ENCODE measurements at places on chromosomes 1 and 21. TPM values are rescaled to one million over a fixed set of nuclear protein-coding genes. Genes with fewer than 3 reads are reported as not detected.

GRCh38 chr1:166490437-166490991 lies 323.7 kb upstream of the FAM78B start:
- DNase-seq = no peak
- no peaks in the 10 kb centered on the region for H3K27me3 ChIP-seq
- H3K36me3 ChIP-seq = no peaks in the 10 kb centered on the region
- no peak overlapping the region for H3K4me3 ChIP-seq
- H3K27ac ChIP-seq = no peak overlapping the region
- H3K4me1 ChIP-seq = no peaks in the 10 kb centered on the region

The ENAH gene
- total RNA-seq = 42.3 TPM

DNA sequence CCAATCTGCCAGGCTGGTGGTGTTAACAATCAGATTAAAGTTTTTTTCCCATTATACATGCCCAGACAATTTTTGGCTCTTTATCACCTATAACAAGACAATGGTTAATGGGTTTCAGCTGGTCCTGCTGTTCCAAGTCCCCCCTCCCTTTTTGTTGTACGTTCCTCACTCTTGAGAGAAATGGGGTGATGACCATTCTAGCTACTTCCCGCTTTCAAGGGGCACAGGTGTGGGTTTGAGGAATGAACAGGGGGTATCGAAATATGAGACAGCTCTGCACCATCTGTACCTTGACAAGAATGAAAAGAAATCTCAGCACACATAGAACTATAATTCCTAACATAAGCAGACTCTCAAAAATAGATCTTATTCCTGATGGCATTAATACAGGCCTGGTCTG lies 326.8 kb downstream of the PTPRU start:
- no peaks in the 10 kb centered on the region for H3K36me3 ChIP-seq
- no peak overlapping the region for H3K4me3 ChIP-seq

DNA sequence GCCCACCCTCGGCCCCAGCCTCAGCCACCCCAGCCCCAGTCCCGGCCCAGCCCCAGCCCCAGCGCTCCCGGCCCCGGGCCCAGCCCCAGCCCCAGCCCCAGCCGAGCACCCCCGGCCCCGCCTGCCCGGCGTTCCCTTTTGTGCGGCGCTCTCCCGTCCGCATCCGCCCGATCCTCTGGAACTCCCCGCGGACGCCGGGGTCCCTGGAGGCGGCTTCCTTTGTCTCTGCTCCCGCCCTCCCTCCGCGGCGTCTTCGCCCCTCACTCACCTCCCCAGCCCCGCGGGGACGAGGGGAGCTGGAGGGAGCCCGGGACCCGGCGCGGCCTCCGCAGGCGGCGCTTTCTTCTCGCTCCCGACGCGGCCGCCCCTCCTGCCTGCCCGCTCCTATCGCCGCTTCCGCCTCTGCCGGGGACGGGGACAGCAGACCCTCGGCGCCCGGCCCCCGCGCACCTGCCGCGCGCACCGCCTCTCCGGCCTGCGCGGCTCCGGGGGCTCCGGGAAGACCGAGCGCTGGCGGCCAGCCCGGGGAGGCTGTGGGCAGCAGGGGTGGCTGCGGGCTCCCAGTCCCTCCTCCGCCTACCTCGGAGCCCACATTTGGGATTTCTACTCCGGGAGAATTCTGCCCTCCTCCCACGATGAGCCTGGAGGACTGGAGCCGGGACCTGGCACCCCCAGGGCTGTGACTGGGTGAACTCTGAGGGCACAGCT lies 14.0 kb downstream of the AGRN start:
- H3K36me3 ChIP-seq = no peaks in the 10 kb centered on the region
- no peak overlapping the region for H3K27ac ChIP-seq
- no peaks in the 10 kb centered on the region for H3K4me1 ChIP-seq
- H3K4me3 ChIP-seq = no peak overlapping the region
- H3K27me3 ChIP-seq = no peaks in the 10 kb centered on the region

DNA sequence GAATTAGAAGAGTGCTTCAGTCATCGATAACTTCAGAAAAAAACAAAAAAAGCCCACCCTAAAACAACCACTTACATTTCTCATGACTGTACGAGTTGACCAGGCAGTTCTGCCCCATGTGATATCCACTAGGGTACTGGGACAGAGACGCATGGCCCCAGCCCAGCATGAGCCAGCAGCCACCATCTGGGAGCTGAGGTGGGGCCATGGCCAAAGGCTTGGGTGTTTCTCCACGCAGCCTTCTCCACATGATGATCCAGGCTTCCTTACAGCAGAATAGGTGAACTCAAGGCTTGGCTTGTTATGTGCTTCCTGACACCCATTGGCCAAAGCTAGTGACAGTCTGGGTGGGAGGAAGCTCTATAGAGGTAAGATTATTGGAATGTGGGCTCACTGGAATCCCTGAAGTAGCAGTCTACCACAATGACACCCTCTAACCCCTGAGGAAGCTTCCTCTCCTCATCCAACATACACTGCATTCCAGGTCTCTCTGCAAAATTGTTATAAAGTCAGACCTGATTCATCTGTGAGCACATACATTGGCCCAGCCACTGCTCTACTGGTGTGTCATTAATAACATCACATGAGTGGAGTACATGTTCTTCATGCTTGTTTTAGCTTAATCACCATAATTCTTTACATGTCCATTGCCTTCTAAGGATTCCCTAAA lies 66.3 kb upstream of the NTPCR start:
- no peak overlapping the region for H3K4me3 ChIP-seq
- no peaks in the 10 kb centered on the region for H3K27me3 ChIP-seq
- DNase-seq = no peak
- no peak overlapping the region for H3K27ac ChIP-seq

The CYP4Z1 gene
- total RNA-seq = 0.22 TPM

The CBR3 gene
- 2.6 TPM for total RNA-seq

- no peak overlapping the region for H3K27ac ChIP-seq
- H3K4me3 ChIP-seq = no peak overlapping the region
- H3K36me3 ChIP-seq = no peaks in the 10 kb centered on the region
- no peak for DNase-seq
- H3K27me3 ChIP-seq = no peaks in the 10 kb centered on the region
- no peaks in the 10 kb centered on the region for H3K4me1 ChIP-seq
Observed at GRCh38 chr1:156571261-156571852, 1.0 kb downstream of the IQGAP3 start.

GRCh38 chr1:235147269-235147668 lies 13.8 kb downstream of the RBM34 start:
- H3K27ac ChIP-seq = no peak overlapping the region
- H3K4me3 ChIP-seq = no peak overlapping the region
- no peaks in the 10 kb centered on the region for H3K27me3 ChIP-seq

GRCh38 chr1:41171266-41171874 lies 70.7 kb downstream of the SCMH1 start:
- no peak overlapping the region for H3K27ac ChIP-seq
- H3K27me3 ChIP-seq = no peaks in the 10 kb centered on the region
- no peak for DNase-seq
- H3K4me3 ChIP-seq = no peak overlapping the region
- H3K4me1 ChIP-seq = peaks cover 2% of the 10 kb centered on the region

- peak; percentile 97 for DNase-seq
- no peaks in the 10 kb centered on the region for H3K27me3 ChIP-seq
- peak within 1 kb of the TSS; percentile 86 for H3K4me3 ChIP-seq
- no peaks in the 10 kb centered on the region for H3K4me1 ChIP-seq
- peak within 1 kb of the TSS; percentile 99 for H3K27ac ChIP-seq
Observed at GRCh38 chr1:91021686-91022517, at the start of gene ZNF644. Gene ZNF644 (minus strand): TSS chr1:91022035. CDS start chr1:90982353, 39,682 bp downstream.

DNA sequence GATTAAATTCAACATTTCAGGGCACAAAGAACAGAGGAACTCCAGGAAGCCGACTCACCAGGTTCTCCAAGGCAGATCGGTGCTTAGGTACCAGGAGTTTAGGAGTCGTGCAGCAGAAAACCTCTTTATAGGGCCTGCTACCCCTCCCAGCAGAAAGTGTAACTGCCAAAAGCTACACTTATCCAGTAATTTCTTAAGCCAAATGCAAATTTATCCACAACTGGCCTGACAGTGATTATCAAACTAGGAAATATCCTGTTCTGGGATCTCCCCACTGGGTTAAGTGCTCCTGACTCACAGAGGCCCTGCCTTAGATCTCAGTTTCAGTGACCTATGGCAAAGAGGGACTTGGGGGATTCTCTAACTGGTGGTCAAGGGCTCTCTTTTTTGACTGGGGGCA lies at the start of gene SPRR2F:
Gene SPRR2F, minus strand, starts transcription at position 101 of the 400 bp plus-strand sequence. CDS start 783 bp downstream, outside the sequence.
- H3K4me1 ChIP-seq = no peaks in the 10 kb centered on the region
- no peak for DNase-seq

The EFNA3 gene
- total RNA-seq = 1.7 TPM

DNA sequence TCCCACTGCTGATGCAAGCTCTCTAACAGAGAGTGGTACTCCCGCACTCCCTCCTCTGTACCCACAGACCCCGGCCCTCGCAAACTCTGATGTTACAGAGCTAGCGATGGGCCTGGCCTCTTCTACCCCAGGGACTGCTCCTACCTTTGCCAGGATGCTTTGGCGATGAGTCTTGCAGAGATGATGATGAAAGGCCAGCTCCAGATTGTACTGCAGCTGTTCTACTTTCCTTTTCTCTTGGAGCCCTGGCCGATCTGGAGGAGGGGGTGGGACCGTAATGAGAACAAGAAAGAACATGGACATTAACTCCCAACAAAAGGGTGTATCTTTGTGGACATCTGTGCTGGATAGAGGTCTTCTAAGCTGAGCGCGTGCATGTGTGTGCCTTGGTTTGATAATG lies 6.0 kb upstream of the LINGO4 start:
- no peaks in the 10 kb centered on the region for H3K4me1 ChIP-seq
- DNase-seq = no peak
- H3K27me3 ChIP-seq = no peaks in the 10 kb centered on the region
- no peak overlapping the region for H3K27ac ChIP-seq
- no peak overlapping the region for H3K4me3 ChIP-seq

DNA sequence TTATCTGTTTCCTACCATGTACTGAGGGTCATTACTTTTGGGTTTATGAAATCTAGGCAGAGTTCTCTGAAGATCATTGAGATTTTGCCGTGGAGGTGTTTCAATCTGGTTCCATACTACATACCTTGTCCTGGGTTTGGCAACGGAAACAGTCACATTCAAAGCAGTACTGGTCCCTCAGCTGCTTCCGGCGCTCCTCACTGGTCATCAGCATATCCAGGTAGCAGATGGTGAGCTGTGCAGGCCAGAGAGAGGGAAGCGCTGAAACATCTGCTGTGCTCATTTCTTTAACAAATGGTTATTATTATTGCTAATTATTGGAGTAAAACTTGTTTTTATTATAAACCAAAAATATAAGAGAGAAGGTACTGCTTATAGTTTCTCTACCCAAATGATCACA lies 591.7 kb downstream of the SMYD3 start:
- no peaks in the 10 kb centered on the region for H3K36me3 ChIP-seq
- DNase-seq = no peak
- no peak overlapping the region for H3K4me3 ChIP-seq
- no peaks in the 10 kb centered on the region for H3K27me3 ChIP-seq

DNA sequence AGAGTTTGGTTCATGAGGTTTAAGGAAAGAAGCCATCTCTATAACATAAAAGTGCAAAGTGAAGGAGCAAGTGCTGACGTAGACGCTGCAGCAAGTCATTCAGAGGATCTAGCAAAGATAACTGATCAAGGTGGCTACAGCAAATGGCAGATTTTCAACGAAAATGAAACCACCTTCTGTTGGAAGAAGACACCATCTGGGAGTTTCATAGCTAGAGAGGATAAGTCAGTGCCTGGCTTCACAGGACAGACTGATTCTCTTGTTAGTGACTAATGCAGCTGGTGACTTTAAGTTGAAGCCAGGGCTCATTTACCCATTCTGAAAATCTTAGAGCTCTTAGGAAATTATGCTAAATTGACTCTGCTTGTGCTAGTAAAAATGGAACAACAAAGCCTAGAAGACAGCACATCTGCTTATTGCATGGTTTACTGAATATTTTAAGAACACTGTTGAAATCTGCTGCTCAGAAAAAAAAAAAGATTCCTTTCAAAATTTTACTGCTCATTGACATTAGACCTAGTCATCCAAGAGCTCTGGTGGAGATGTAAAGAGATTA lies 10.5 kb downstream of the MAEL start:
- no peak for DNase-seq
- H3K27me3 ChIP-seq = no peaks in the 10 kb centered on the region
- H3K27ac ChIP-seq = no peak overlapping the region
- no peaks in the 10 kb centered on the region for H3K4me1 ChIP-seq
- no peak overlapping the region for H3K4me3 ChIP-seq

- H3K27ac ChIP-seq = no peak overlapping the region
- H3K4me1 ChIP-seq = peaks cover 3% of the 10 kb centered on the region
- DNase-seq = no peak
- no peak overlapping the region for H3K4me3 ChIP-seq
Observed at GRCh38 chr1:145906954-145907753, 2.7 kb downstream of the ITGA10 start.

GRCh38 chr1:1298861-1299685 lies 8.7 kb downstream of the ACAP3 start:
- no peak for DNase-seq
- H3K27ac ChIP-seq = no peak overlapping the region

The WDR64 gene
- not detected for total RNA-seq

The FMO2 gene
- total RNA-seq = 22.3 TPM

The SELENBP1 gene
- total RNA-seq = 50.0 TPM

DNA sequence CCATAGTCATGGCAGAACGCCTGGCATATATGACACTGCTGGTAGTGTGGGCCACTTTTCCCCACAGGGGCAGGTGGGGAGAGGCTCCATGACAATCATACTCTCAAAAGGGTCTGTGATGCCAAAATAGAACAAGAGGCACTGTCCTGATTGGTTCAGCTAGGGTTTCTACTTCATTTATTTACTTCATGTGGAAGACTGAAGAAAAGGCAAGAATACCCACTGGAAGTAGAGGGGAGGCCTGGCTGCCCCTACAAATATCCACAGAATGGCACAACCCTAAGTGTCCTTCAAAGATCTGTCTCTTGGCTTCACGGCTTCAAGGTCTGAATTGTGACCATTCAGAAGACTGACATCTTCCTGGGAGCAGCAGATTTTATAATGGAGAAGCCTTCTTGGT lies 4.5 kb upstream of the SFT2D2 start:
- no peak overlapping the region for H3K4me3 ChIP-seq
- no peaks in the 10 kb centered on the region for H3K27me3 ChIP-seq
- H3K4me1 ChIP-seq = no peaks in the 10 kb centered on the region
- no peaks in the 10 kb centered on the region for H3K36me3 ChIP-seq
- H3K27ac ChIP-seq = no peak overlapping the region
